ENCODE measurements at places on chromosomes 6 and 20.

DNA sequence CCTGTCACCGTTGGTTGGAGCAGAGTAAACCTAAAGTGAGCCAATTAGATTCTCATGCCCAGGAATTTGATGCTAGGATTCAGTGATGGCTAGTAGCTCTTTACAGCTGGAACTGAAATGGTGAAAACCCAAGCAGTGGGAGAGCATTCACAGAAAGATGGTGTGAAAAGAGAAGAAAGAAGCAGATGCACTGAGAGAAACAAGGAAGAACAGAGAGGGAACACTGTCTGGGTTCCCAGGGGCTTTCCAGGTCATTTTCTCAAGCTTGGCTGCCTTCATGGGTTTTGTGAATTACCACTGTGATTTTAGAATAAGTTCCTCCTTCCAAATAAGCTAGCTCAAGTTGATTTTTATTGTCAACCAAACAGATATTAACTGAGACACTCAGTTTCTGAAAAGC is 104.1 kb upstream of the AKIRIN2 start:
- no peak for DNase-seq

DNA sequence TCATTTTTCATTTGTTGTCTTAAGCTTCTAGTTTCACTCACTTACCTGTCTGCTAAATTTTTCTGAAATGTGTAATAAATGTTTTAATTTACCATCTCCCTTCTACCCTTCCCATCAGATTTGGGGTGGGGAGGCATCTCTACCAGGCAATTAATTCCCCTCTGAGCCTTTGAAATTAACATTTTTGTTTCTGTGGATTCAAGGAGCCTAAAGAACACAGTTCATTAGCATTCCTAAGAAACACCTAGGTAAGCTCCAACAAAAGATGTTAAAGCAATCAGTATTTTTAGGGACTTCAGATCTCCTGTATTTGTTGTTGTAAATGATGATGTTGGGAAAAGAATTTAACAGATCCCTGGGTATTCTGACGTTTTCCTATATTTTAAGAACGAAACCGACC is 6.6 kb downstream of the TOP1 start:
- no peak for DNase-seq

DNA sequence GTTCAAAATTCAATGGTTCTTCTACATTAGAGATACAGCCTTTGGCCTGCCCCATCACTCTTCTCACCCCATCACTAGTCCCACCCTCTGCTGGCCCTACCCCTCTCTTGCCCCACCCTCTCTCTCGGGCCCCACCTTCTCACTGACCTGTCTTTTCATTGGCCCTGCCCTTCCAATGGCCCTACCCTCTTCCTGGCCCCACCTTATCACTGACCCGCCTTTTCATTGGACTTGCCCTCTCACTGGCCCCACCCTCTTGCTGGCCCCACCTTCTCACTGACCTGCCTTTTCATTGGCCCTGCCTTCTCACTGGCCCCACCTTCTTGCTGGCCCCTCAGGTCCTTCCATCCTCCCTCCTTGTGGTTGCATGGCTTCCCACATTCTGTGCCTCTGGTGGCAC is 107.2 kb upstream of the PLEKHG1 start:
- no peak for DNase-seq

GRCh38 chr20:8837396-8837795 is 231.5 kb upstream of the PLCB4 start:
- DNase-seq: no peak

- no peak for DNase-seq
Measured at GRCh38 chr6:83226517-83226916, 33.4 kb downstream of the RWDD2A start.

DNA sequence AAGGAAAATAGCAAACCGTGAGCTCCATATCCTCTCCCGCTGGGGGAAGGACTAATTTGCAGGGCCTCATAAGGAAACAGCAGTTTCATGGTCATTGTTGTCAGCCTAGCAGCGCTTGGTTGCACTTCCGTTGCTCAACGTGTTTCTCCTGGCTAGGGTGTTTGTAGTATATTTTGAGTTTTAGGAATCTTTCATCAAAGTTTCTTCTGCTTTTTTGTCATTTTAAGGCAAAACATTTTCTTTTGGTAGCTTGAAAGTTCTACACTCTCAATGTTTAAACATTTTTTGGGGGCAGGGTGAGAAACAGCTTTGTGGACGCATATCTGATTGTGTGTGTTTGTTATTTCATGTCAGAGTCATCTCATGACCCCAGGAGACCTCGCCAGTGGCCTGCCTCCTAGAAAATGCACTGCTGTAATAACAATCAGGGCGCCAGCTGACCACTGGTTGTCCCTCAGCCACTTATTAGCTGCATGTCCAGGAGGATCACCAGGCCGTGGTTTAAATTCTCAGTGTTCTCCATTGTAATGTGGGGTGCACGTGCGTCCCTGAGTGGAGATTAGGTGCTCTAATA is 20.6 kb downstream of the JARID2 start:
- DNase-seq: no peak

- no peak for DNase-seq
Measured at GRCh38 chr6:70107852-70108629, 194.8 kb downstream of the COL9A1 start.

GRCh38 chr6:147283460-147283859 is 79.2 kb downstream of the STXBP5 start:
- no peak for DNase-seq

DNA sequence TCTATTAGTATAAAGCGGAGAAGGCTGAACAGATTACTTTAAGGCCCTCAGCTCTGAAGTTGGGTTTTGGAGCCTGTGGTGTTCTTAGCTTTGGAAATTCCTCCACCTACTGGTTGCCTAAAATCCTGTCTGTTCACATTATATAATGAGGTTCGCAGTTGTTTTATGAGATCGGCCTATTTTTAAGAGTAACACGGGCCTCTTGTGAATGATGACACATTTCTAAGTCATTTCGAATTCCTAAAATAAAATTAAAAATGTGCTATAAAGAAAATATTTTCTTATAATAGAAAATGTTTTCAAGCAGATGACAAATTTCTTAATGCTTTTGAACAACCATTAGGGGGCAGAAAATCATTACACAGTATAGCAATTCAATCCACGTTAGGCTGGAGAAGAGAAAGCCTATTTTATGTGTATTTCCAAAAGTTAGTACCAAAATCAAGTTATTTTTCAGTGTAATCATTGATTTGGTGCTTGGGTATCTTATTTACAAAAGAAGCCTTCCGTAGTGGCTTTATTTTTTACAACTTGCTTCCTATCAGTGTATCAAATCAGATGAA is 15.8 kb upstream of the FAM8A1 start:
- no peak for DNase-seq

GRCh38 chr6:105487040-105487790 is 84.3 kb upstream of the PREP start:
- no peak for DNase-seq

DNA sequence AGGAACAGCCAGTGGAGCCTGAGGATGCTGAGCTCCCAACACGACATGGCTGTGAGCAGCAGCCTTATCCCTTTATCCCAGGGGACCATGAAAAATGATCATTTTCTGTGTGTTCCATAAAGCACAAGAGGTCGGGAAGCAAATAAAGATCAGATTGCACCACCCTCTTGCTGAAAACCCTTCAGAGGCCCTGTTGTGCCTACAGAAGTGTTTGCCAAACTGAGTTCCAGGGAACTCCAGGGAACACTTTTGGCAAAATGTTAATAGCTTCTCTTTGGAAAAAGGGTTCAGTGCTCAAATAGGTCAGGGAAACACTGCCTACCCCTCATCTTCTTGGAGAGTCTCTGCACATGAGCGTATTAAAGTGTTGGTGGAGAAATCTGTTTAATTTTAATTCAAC is 24.4 kb downstream of the ARMC2 start:
- no peak for DNase-seq

- no peak for DNase-seq
Measured at GRCh38 chr20:46642265-46642968, 8.8 kb downstream of the SLC13A3 start.

Data from right forelimb (tissue), 1 donor.